ENCODE measurements at places on chromosomes 1 and 21.

DNA sequence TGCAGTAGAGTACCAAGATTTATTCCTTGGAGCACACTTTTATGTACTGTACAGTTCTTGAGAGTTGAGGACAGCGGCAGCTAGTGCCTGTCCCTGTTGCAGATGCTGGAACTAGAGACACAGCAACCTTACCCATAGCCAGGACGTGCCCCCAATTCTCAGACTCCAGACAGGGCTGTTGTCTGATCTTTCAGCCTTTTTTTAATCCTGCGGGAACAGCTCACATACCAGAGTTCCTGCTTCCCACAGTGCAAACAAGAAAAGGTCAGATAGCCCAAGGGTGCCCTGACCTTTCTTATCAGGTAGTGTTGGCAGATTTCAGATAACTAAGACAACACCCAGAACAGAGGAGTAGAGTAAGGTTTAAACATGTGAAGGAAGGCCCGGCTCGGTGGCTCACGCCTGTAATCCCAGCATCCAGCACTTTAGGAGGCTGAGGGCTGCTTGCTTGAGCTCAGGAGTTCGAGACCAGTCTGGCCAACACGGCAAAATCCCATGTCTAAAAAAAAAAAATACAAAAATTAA lies 78.5 kb downstream of the DOP1B start:
- no peak for DNase-seq

DNA sequence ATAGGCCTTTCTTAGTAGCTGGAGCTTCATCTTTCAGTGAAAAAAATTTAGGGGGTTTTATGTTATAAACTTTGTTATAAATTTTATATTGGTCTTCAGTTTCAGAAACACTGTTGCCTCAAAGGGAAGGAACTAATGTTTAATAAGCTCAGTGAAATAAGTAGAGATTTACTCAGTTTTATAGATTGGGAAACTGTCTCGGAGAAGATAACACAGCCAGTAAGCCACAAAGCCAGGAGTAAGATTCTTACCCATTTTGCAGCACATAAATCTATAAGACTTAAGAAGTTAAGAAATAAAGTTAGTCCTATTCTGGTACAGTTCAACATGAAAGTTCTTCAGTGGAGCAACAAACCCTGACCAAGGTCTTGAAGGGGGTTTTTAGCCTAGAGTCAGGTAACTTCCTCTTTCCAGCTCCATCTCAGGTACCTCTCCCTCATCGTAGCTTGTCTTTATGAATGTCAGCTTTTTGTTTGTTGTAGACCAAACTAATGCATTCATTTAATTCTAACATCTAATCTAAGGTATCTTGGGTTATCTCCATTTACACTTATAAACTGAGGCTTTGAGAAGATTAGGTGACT lies 3.3 kb downstream of the KPNA6 start:
- DNase-seq = no peak

DNA sequence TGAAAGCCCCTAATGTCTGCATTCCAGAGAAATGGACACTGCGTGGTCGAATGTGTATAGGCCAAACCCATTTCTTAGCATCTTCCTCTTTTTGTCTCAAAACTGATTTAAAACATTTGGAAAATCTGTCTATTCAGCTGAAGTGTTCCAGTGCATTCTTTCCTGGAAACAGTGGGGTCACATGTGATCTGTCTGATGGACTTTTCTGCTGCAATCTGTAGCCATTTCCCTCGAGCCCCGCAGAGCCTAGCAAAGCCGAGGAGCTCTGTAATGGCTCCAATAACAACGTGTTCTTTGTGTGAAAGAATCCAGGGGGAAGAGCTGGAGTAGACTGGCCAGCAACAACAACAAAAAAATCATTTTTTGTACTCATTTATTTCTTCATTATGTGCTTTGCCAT lies 329.3 kb downstream of the BARHL2 start:
- DNase-seq = no peak

- DNase-seq = peak; percentile 63
Observed at GRCh38 chr1:40711465-40712404, 20.2 kb downstream of the NFYC start.

- DNase-seq = no peak
Observed at GRCh38 chr21:30333736-30334135, 3.8 kb downstream of the KRTAP27-1 start.

DNA sequence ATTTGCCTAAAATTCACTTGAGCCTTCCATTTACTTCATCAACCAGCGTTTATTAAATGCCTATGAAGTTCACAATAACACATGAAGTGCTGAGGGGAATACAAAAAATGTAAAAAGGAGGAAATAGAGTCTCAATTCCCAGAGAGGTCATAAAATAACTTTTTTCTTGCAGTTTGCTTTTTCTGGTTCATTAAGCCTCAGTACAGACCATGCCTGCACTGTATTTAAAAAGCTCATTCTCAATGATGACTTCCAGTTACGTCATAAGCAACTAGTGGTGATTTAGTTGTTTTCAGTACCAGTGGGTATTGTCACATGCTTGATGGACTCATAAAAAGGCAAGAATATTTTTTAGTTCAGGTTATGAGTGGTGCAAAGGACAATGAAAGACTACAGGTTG lies 160.1 kb upstream of the UBE2U start:
- no peak for DNase-seq

GRCh38 chr1:48679859-48680258 lies 96.8 kb downstream of the BEND5 start:
- no peak for DNase-seq

- no peak for DNase-seq
Observed at GRCh38 chr21:27363719-27364477, 397.0 kb upstream of the ADAMTS5 start.

DNA sequence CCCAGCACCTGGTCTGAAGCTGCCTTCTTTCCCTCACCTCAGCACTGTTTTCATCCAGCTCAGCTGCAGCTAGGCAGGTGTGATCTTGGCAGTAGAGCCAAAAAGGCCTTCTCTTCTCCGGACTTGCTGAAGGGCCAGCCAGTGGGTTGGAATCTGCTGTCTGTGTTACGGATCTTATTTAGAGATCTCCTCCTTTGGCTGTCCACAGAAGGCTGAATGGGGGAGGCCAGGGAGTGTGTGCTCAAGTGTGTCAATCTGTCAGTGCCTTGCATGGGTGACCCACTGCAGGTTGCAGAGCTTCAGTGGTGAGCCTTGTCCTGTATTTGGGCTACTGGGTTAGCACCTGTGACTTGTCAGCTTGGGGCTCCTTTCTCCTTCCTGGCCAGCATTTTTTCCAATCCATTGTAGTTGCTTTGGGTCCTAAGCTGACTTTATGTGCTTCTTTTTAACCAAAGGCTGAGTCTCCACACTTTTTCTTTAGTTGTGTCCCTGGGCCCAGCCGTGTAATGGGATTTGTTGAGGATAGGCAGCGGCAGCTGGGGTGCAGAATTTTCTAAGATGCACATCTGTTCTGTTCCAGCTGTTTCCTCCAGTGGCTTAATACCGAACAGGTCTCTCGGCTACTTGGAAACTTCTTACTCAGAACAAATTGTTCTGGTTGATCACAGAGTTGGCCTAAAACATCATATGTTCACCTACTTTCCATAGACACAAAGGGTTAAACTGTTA lies 126.8 kb downstream of the PEX14 start:
- no peak for DNase-seq

DNA sequence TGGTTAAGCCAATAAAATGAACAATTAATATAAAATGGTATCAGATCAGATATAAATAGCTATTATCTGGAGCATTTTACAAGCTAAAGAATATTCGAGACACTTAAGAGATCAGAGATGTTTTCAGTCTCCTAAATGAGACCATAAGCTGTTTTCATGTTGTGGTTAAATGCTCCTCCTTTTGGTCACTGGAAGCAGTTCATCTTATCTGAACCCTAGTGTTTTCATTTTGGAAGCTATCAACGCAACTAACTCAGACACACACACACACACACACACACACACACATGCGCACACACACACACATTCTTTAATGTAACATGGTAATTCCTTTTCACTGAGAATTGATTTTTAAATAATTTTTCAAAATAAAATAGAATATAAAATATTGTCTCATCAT lies 10.0 kb upstream of the LRRC8C start:
- peak; percentile 53 for DNase-seq

DNA sequence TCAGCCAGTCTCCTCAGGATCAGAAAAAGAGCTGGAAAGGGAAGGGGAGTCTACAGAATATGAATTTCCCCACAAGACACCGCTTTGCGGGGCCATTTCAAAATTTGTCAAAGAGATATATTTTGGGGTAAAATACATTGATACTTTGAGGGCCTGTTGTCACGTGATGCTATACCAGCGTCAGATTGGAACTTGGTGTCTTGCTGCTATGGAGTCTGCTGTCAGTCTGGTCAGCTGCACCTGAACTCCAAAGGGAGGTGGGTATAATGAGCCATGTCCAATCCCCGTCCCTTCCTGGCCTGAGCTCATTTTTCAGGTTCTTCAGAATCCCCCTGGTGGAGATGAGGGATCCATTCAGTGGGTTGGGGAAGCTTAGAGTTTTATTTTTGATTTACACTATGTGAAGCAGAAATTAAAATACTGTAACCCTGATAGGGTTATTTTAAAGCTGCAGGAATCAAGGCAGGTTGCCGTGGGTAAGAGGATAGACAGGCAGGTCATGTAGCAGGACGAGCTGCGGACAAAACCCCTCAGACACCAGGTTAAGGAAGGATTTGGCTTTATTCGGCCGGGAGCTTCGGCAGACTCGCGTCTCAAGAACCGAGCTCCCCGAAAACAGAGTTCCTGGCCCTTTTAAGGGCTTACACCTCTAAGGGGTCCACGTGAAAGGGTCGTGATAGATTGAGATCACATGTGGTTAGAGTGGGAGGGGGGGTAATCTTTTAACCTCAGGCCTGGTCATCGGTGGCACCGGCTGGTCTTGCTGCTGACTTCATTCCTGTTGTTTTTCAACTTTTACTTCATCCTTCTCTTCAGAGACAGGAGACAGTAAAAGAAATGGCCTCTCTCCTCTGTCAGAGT lies 2.2 kb upstream of the POFUT2 start:
- DNase-seq = peak; percentile 33

- peak; percentile 21 for DNase-seq
Observed at GRCh38 chr1:103517380-103518047, 8.0 kb upstream of the RNPC3 start.

DNA sequence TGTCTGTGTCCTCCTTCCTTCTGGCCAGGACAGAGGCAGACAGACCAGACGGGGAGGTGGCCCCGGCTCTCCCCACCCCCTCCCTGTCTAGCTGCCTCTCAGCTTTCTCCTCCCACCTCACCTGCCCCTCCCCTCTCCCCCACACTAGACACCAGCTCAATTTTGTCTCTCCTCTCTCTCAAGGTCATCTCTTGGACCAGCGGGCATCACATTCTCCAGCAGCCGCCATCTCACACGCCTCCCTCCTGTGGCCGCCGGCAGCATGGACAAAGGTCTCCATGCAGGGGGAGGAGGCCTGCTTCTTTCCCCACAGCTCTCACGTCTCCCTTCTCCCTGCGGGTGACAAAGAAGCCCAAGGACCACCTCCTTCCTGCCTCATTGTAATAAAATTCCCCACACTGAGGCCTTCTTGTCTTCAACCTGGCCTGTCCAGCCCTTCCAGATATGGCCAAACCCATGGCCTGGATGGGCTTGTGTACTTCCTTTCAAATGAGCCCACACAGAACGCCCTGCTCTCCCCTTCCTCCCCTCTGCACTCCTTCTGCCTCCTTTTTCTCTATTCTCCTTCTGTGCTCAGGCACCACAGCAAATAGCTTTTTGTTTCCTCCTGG lies 14.6 kb downstream of the OPTC start:
- DNase-seq = no peak

DNA sequence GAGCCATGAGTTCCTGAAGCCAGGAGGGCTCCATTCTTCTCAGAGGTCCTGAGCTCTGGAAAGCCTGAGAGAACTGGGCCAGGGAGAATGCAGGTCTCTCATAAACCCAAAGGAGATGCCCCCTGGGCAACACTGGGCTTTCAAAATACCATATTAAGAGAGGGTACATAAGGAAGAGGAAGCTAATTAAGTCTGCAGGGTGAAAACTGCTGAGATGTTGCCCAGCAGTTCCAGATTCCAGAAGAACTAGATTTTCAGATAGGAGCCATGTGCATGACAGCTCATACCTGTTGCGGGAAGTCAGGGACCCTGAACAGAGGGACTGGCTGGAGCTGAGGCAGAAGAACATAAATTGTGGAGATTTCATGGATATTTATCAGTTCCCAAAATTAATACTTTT lies 40.9 kb downstream of the CYP4A11 start:
- no peak for DNase-seq

GRCh38 chr1:28538286-28538685 lies 14.6 kb upstream of the TRNAU1AP start:
- no peak for DNase-seq

Measured in hematopoietic multipotent progenitor cell treated with erythropoietin and hydrocortisone succinate and interleukin-3 and kit ligand, for 8 days (in vitro differentiated cells).